ENCODE measurements at places on chromosomes 7 and 10.

GRCh38 chr10:43160046-43160920, 22.0 kb downstream of the CSGALNACT2 start:
- DNase-seq, result no peak

- no peak for DNase-seq
These were observed 5.5 kb downstream of the OGDHL start for GRCh38 chr10:49756641-49757040.

DNA sequence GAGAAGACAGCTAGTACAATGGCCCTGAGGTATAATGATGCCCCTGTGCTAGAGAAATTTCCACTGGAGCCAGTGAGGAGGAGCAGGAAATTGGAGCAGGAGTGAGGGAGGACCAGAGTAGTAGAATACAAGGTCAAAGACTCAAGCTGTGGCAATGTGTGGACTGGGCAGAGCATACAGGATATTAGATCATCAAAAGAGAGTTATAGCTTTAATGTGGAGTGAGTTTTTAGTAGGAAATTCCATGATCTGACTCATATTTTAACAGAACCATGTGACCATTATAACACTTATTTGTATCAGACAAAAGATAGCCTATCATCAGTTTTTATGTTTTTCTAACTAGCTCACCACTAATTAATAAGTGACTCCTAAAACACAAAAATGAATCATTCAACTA, 154.1 kb downstream of the DGKB start:
- DNase-seq, result no peak

DNA sequence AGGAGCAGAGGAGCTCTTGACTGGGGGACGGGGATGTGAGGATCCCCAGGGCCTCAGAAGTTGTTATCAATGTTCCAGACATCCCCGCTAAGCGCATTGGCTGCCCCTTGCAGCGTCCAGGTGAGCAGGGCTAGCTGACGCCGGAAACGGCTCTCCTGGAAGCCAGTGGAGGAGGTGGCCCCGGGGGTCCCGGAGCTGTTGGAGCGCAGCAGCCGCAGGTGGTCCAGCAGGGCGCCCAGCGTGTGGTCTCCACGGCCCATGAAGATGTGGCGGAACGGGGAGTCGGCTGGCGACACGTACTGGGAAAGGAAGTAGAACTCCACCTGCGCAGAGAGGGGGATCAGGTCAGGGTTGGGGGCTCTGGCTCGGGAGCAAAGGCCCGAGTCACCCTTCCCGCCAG, 8.5 kb downstream of the MOSPD3 start:
- no peak for DNase-seq

DNA sequence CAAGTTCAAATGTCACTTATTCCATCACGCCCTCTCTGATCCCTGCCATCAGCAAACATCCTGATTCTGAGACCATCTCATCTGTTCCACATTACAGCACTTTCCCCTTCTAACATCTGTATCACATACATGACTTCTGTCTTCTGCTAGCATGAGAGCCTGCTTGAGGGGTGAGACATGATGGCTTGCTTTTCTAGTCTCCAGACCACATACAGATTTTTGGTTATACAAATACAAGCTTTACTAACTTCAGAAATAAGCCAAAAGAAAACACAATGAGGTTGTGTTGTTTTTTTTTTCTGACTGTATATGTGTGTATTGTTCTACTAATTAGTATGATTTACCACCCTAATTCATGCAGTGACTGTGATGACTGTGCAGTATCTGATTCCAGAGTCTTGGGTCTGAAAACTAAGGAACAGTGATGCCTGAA, 34.3 kb downstream of the NAPEPLD start:
- DNase-seq, result no peak

GRCh38 chr7:13963925-13964324, 25.5 kb downstream of the ETV1 start:
- DNase-seq, result no peak

DNA sequence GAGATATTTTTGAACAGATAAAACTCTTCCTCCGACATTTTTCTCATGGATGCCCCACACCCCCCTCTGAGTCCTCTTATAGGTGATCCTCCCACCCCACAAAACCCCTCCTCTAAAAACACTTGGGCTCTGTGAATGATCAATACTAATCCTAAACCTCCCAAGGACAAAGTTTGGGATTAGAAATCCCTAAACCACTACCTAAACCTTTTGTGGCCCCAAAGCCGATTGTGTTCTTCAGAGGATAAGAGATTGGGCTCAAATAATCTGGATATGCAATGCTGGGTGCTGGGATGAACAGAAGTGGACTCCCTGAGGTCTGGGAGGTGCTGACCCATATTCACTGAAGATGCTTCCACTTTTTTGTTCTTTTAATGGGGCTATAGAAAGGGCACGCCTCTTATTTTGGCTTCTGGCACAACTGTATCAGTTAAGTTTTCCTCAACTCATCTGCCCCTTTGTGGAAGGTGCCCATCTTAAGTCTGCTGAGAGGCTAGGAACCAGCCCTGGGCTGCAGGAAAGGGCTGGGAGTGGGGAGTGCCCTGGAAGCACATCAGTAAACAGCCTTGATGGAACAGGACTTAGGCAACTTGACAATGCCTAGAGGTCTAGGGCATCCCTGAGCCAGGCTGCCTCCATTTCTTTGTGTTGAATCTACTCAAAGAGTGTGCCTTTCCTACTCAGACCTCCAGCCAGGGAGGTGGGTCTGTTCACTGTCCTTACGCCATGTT, at the start of gene OPN1SW:
Gene OPN1SW (minus strand): TSS at position 51 of the 731 bp plus-strand sequence. CDS start 13 bp downstream, at position 38.
- no peak for DNase-seq

DNA sequence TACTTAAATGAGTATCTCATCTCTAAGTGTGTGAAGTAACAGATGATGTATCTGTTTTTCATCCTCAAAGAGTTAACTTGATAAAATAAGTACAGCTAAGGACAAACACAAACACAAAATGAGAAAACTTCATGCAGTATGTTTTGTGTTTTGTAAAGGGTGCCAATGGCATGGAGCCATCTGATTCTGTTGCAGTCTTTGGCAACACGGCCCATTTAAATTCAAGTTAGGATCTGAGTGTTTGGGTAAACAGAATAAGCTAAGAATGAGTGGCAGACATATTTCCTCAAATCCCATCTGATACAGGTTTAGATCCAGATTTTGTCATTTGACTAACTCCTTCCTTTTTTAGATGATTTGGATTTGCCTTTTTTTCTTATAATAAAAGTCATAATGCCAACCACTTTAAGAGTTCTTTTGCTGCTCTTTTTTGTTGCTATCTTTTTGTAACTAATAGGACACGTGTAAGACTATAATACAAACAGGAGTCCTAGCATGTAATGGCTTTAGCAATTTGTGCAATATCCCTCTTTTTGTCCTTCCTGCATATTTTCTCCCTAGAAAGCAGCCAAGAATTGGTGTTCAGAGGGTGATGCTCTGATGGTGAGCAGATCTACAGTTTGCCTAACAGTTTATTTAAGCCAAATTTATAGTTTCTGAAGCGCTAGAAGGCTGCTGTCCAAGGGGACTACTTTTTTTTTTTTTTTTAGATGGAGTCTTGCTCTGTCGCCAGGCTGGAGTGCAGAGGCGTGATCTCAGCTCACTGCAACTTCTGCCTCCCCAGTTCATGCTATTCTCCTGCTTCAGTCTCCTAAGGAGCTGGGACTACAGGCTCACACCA, 18.9 kb upstream of the ACTA2 start:
- no peak for DNase-seq

- DNase-seq, result no peak
These were observed 24.0 kb downstream of the OR9A2 start for GRCh38 chr7:143002898-143003297.

- DNase-seq, result no peak
These were observed 153.8 kb downstream of the ZNF22 start for GRCh38 chr10:45154502-45154901.

GRCh38 chr7:112965506-112965905, 121.1 kb downstream of the GPR85 start:
- no peak for DNase-seq

DNA sequence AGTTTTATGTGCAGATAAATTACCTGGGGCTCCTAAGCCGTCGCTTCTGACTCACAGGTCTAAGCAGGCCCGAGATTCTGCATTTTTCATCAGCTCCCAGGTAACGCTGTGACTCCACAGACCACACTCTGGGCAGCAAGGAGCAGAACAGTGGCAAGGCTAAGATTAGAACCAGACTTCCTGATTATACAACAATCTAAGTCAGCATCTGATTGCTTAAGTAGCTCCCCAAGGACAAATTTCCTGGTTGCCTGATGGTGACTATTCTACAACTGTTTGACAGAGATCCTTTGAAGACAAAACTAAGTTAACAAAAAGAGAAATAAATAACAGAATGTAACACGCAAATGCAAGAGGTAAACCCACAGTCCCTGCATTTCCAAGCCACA, 69.0 kb downstream of the CREB3L2 start:
- DNase-seq, result no peak

DNA sequence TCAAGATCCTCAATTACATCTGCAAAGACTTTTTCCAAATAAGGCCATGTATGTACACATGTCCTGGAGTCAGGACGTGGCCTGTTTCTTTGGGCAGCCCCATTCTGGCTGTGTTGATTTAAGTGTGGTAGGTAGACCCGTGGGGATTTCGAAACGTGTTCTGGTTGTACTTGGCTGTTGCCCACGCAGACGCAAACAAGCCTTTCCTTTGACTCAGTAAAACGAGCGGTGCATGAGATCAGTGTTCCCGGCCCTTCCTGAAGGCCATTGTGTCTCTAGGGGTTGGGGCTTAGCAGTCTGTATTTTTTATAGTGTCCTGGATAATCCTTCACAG, 64.8 kb upstream of the DNAJB6 start:
- DNase-seq, result no peak

DNA sequence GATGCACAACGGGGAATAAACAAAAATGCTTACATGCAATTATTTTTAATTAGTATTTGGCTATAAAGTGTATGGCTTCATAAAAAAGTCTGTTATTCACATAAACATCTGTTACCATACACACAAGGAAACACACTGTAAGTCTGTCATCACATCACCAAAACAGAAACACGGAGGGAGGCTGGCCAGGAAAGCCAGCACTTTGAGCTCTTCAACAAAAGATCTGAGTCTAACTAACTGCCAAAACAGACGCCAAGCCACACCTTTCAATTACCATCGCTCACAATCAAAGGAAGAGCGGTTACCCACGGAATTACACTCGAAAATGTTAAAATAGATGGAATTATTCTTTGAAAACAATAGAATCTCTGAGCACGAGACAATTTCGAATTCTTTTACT, 49.2 kb upstream of the MGMT start:
- DNase-seq, result no peak

GRCh38 chr7:2812114-2812487, 32.0 kb downstream of the GNA12 start:
- no peak for DNase-seq

- no peak for DNase-seq
These were observed 146.2 kb upstream of the RET start for GRCh38 chr10:42930516-42931192.

DNA sequence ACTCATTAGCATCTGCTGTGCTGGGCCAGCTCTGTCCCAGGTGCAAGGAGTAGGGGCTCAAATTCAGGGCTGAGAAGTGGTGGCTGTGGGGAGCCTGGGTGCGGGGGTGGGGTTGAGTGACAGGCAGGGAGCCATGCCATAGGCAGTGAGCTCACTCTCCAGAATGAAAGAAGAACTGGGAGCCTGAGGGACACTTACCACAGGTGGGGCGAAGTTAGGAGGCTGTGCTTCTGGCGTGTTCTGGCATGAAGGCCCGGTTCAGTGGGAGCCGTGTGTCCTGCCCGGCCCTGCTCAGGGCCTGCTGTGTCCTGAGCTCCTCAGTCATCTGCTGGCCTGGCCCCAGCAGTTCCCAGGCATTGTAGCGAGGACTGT, 62.5 kb downstream of the MKI67 start:
- DNase-seq, result no peak

DNA sequence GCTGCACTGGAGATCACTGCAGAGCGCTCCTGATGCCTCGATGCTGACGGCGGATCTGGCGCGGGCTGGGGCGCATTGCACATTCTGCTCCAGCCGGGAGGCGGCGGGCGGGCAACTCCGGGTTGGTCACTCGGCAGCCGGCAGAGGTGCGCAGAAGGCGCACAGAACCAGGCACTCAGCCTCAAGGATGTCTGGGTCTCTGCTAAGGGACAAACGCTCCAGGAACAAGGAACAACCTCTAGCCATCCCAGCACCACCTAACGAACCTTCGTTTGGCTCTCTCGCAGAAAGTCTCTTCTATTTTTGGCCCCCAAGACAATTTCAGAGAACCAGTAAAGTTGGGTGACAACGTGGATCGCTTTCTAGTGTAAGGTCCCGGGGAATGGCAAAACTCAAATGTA, 254.6 kb downstream of the OTUD1 start:
- peak; percentile 28 for DNase-seq

DNA sequence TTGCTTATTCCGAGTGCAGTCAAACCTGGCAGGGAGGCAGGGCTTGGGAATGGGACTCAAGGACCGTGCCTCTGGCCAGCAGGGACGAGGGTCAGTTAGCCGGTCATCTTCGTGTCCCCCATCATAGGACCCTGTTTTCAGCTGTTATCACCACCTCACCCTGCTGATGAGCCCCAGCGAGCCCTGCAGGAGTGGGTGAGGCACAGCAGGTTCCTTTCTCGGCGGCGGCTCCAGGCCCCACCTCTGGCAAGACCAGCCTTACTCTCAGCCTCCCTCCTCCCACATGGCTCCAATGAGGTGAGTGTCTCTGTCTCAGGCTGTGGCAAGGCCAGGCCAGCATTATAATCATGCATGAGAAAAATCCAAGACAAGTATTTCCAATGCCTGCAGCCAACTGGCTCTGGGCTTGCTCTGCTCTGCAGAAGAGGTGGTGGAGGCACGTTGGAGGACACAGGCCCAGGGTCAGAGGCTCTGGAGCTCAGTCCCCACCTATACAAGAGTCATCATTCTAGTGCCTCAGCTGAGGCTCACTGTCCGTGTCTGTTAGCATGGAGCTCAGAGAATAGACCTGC, 15.7 kb downstream of the PKD1L1 start:
- no peak for DNase-seq

DNA sequence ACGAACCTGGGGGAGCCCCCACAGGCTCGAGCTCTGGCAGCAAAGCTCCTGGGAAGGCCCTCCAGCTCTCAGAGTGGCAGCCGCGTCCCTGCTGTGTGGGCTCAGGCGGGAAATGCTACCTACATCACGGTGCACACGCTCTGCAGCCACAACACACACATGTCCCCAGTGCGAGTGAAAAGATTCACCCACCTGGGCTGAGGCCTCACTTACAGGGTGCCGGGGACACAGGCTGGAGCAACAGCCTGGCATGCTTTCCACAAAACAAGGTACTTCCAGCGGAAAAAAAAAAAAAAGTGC, 410.4 kb upstream of the FOXK1 start:
- no peak for DNase-seq

DNA sequence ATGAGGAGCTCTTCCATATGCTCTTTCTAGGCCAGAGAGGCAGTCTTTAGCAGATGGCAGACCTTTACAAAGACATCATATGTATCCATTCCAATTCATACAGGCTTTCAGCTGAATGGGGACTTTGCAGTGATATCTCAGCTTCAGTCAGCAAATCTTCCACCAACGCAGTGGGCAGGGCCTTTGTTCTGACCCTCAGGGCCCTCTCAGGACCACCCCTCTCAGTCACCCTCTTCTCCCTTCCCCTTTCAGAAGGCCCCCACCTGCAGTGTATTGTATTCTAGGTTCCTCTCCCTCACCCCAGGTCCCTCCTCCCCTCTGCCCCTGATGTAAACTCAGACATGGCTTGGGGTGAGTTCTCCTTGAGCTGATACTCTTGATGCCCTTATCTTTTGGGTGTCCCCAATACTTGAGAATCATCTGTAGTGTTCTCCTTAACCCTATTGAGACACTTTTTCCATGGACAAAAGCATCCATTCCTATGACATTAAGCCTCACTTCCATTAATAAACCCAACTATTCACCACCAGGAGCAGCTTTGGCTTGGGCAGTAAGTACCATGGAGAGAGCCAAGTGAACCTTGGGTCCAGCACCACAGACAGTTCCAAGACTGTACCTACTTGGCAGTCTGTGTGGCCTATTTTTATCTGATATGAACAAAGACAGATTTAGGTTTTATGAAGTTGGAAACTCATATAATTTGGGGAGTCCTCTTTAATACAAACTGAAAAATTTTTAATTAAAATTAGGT, 62.7 kb downstream of the ADCYAP1R1 start:
- peak; percentile 49 for DNase-seq

Measured in left kidney (tissue), 8 donors.